ENCODE measurements at places on chromosomes 6 and 20. TPM values are rescaled to one million over a fixed set of nuclear protein-coding genes. Genes with fewer than 3 reads are reported as not detected.

Gene SYNJ2
- total RNA-seq: 17.1 TPM

Gene POU5F1
- total RNA-seq: 0.67 TPM

Gene GNAS-AS1
- total RNA-seq: not detected

Gene OR2J2
- total RNA-seq: not detected

Gene BPIFB4
- not detected for total RNA-seq

Gene SPAG4
- not detected for total RNA-seq
